Iris pigment epithelial cell (primary cell): ENCODE measurements at places on chromosomes 7 and 10.
A peak's percentile ranks its signal among the peaks of the same experiment; 100 is the strongest.

- DNase-seq: no peak
Observed at GRCh38 chr10:71634531-71635164, 84.9 kb downstream of the C10orf105 start.

- no peak for DNase-seq
Observed at GRCh38 chr10:83897626-83898025, 241.7 kb upstream of the GHITM start.

- DNase-seq: peak; percentile 50
Observed at GRCh38 chr7:85023066-85023712, 163.7 kb downstream of the SEMA3D start.

DNA sequence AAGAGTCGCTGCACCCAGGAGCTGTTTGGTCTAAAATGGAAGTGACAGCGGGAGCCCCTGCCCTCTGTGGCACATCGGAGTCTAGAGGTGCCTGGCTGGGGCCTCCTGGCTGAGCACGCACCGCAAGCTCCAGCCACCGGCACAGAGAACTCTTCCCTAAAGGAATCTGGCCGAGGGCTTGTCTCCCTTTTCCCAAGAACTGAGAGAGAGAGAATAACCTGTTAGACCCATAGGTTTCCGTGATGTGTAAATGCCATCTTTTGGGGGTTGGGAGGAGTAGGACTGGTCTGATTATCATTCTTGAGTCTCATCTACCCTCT is 47.3 kb downstream of the PROSER2 start:
- no peak for DNase-seq

DNA sequence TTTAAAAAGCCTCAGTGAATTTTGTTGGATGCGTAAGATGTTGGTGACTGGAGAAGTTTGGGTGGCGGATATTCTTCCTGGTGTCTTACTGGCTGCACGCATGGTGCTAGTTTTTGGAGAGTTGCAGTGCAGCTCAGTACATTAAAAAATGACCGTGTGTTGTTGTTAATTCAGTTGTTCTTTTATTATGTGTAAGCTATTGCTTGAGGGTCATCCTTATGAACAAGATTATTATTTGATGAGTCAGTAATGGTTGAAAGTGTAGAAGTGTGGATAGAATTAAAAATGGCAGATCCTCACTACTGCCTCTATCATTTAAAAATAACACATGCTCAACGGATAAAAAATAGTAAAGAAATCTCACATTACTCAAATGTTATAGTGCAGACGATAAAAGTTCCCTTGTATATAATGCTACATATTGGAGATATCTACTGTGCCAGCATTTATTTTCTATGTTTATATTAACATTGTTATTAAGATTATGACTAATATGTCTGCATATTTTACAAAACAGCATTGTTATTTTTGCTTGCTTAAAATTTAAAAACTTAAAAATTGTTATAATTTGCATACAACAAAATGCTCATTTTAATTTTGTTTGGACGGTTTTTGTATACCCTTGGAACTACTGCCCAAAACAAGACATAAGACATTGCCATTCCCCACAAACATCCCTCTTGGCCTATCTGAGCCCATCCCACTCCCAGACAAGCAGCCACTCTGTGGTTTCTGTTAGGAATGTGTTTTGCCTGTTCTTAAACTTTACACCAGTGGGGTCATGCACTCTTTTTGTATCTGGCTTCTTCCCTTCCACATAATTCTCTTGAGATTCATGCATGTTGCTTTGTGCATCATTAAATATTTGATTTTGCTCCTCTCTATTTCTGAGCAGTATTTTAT is 142.0 kb downstream of the DOCK1 start:
- peak; percentile 80 for DNase-seq

DNA sequence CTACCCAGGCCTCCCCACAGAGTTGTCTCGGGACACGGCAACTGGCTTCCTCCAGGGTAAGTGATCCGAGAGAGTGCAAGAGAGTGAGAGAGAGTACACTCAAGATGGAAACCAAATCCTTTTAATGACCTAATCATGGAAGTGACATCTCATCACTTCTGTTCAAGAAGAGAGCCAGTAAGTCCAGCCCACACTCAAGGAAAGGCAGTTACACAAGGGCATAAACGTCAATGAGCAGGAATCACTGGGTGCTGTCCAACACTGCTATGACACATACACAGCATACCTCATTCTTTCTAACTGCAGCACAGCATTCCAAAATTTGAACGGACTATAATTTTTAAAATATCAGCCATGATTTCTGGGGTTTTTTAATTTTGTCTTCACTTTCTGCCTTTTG is 29.3 kb upstream of the OSBPL3 start:
- DNase-seq: peak; percentile 97

- no peak for DNase-seq
Observed at GRCh38 chr10:100886963-100887362, 25.8 kb upstream of the SLF2 start.
